Vagina (tissue), 2 donors: ENCODE measurements at places on chromosomes 11 and 22. TPM values are rescaled to one million over a fixed set of nuclear protein-coding genes. Genes with fewer than 3 reads are reported as not detected.

MMP8 gene
- not detected for total RNA-seq

DNA sequence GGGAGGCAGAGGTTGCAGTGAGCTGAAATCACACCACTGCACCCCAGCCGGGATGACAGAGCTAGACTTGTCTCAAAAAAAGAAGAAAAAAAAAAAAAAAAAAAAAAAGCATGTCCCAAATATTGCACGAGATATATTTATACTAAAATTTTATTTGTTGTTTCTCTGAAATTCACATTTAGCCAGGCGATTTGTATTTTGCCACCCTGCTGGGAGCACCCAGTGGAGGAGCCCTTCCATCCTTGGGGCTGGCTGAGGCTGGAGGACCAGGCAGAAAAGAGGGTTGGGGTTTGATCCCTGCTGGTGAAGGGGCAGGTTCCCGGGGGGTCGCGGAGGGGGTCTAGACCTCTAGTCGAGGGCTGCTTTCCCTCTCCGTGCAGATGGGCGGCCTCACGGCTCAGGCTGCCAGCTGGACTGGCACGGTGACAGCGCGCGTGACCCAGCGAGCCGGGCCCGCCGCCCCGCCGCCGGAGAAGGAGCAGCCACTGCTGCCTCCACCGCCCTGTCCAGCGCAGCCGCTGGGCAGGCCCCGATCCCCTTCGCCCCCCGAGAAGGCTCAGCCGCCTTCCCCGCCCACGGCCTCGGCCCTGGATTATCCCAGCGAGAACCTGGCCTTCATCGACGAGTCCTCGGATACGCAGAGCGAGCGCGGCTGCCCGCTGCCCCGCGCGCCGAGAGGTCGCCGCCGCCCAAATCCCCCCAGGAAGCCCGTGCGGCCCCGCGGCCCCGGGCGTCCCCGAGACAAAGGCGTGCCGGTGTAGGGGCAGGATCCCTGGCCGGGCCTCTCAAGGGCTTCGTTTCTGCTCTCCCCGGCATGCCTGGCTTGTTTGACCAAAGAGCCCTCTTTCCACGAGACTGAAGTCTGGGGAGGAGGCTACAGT lies 952 bp upstream of the CATSPERZ start:
- DNase-seq = no peak

DNA sequence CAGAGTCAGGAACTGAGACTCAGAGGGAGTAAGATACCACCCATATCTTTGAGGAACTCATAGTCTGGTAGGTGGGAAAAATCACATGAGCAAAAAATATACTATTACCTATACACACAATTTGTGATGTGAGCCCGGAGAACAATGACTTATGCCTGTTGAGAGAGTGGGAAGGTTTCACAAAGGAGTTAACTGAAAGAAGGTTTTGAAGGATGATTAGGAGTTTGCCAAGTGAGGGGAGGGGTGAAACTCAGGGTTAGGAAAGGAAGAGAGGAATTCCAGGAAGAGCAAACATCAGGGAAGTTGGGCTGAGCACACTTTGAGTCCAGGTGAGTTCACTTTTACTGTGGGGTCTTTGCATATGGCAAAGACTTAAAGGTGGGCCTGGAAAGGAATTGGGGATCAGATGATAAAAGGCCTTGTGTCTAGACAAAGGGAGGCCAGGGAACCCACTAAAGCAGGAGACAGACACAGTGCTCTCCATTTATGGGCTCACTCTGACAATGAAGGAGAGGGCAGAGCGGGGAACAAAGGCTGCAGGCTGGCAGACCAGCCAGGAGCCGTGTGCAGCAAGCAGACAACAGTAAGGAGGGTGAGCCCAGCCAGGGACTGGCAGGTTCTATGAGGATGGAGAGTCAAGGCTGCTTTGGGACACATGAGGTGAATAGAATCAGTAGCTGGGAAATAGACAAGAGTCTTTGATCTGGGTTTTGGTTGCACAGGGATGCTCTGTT lies 33.1 kb downstream of the TSPAN18 start:
- DNase-seq = no peak

GRCh38 chr11:66281776-66282467 lies 3.9 kb downstream of the CNIH2 start:
- DNase-seq = no peak

CCDC88B gene
- total RNA-seq = 7.9 TPM

DNA sequence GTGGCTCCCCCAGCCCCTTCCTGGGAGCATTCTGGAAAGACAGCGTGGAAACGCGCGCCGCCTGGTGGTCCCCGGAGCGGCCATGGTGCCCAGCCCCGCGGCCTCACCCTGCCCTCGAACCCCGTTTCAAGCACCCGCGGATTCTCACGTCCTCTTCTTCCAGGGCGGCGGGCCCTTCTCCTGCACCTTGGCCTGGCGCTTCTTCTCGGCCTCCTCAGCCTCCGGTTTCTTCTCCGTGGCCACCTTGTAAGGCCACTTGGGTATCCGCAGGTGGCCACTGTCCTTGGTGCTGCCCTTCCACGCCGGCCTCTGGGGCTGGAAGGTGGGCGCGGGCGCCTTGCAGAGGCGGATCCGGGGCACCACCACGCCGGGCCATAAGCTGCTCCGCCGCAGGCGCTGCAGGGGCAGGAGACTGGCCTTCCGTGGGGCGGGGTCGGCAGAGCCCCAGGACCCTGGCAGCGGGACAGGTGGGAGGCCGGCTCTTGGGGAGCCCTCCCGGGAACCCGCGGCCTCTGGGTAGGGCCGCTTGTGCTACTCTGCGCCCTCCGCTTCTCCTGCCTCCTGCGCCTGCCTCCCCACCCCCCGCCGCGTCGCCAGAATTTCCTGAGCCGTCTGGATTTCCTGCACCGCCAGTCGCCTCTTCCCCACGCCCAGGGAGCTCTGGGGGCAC lies 83.4 kb downstream of the TRIM51G start:
- peak; percentile 67 for DNase-seq

- DNase-seq = no peak
These were observed 113.5 kb downstream of the SHANK2 start for GRCh38 chr11:71138737-71139425.

CCND1 gene
- total RNA-seq = 112 TPM

GALR3 gene
- not detected for total RNA-seq

GGTLC2 gene
- not detected for total RNA-seq

- DNase-seq = no peak
These were observed at the start of gene CDKN1C for GRCh38 chr11:2885678-2886081. Gene CDKN1C, minus strand, starts transcription at chr11:2885775. Its CDS starts 319 bp downstream, at chr11:2885456.

DNA sequence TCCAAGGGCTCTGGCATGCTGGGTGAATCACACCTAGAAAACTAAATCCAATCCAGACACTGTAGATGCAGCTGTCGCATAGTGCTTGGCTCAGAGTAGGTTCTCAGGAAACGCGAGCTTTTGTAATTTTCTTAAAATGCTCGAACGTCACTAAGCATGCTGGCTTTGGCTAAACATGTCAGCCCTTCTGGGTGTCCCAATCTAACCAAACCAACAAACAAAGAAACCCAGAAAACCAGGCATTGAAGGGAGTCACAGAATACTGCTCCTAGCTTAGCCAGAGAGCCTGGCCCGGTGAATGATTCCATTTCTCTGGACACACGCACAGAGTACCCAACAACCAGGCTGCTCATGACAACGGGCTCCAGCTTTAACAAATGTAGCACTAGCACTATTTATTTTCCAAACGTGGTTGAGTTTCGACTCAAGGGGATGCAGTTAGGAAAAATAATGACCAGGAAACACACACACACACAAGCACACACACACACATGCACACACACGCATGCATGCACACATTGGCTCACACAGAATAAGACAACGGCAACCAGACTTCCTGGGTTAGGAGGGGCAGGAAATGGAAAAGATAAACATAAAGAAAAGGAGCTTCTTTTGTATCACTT lies 492.6 kb downstream of the MIAT start:
- no peak for DNase-seq

DNA sequence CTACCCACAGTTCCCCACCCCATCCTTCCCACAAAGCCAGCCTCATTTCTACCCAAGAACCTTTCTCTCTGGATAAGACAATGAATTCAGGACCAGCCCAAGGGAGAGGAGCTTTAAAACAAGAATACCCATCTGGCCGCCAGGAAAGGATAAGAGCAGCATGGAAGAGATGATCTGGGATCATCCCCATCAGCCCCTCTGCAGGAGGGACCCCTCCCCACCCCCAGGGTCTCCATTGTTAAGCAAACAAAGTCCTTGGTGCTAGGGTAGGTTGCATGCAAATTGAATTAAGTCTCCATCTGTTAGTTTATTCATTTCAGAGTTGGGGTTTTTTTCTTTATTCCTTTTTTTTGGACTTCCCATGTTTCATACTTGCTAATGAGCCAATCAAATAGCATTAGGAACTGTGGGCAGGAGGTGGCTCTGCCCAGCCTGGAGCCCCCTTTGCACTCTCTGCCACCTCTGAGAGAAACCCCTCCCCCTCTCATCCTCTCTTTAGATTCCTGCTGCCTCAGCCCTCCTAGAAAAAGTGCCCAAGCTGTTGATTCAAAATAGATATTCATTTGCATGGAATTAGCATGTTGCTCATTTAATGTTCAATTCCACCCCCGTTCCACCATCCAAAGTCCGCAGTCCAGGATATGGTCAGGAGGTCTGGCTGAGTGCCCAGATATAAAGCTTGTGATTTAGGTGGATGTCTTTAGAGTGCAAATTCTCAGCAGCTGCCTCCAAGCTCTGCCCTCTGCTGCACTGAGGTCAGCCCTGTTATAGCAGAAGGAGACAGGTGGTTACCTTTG lies 138.5 kb upstream of the NCAM1 start:
- no peak for DNase-seq

DNA sequence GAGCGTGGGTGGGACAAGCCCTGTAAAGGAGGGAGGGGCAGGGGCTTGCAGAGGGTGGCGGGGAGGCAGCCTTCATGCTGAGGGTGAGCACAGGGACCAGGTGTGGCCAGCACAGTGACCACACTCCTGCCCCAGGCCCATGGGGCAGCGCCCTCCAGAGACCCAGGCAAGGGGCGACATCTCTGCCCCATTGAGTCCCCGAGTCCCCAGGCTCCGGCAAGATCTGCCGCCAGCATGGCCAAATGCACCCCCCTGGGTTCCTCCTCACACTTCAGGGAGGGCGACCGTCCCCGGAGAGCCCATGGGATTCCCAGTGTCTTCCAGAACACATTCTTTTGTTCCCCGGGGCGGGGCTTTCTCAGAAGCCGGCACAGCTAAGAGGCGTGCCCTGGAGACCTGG lies 362.5 kb downstream of the TBC1D22A start:
- DNase-seq = no peak

DNA sequence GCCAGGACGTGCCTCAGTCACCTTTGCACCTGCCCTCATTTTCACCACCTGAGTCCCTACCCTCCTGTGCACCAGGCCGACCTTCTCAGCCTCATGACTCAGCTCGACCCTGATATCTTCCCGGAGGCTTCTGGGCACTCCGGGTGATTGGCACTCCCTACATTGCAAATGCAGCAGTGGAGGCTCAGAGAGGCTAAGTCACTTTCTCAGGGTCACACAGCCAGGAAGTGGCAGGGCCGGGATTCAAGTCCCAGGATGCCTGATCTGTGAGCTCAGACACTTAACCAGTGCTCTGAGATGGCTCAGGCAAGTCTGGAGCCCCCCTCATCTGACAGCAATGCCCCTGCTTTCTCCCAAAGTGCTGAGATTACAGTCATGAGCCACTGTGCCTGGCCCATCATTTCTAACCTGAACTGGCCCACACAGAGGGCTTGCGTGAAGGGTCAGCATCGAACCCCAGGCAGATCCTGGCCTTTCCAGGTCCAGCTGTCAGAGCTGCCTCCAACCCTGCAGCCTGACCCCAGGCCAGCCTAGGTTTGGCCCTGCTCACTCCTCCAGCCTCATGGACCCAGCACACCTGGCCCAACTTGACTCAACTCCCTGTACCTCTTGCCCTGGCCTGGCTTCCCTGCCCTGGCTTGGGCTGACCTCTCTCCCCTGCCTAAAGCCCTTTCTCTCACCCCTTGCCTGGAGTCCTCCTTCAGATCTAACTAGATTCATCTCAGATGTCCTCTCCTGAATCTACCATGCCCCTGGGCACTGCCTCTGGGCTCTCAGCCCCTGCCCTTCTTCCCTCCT lies 40.7 kb upstream of the RTL6 start:
- no peak for DNase-seq

DNA sequence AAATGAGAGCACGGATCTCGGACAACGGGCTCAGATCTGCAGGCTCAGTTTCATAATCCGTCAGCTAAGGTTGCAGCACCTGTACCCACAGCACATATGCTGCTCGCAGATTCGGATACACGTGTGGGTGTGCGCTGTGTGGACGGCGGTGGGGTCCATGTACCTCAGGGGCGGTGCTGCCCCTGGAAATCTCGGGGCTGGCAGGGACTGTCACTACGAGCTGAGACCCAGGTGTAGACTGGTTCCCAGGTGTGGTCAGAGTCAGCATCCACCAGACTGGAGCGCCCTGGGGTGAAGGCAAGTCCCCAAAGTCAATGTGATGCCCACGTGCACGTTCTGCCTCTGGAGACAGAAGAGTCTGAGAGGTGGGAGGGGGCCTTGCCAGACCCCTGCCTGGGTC lies 989.3 kb downstream of the BRD1 start:
- no peak for DNase-seq

- no peak for DNase-seq
These were observed 17.7 kb downstream of the BSX start for GRCh38 chr11:122963961-122964360.

SMTNL1 gene
- total RNA-seq = not detected

DNA sequence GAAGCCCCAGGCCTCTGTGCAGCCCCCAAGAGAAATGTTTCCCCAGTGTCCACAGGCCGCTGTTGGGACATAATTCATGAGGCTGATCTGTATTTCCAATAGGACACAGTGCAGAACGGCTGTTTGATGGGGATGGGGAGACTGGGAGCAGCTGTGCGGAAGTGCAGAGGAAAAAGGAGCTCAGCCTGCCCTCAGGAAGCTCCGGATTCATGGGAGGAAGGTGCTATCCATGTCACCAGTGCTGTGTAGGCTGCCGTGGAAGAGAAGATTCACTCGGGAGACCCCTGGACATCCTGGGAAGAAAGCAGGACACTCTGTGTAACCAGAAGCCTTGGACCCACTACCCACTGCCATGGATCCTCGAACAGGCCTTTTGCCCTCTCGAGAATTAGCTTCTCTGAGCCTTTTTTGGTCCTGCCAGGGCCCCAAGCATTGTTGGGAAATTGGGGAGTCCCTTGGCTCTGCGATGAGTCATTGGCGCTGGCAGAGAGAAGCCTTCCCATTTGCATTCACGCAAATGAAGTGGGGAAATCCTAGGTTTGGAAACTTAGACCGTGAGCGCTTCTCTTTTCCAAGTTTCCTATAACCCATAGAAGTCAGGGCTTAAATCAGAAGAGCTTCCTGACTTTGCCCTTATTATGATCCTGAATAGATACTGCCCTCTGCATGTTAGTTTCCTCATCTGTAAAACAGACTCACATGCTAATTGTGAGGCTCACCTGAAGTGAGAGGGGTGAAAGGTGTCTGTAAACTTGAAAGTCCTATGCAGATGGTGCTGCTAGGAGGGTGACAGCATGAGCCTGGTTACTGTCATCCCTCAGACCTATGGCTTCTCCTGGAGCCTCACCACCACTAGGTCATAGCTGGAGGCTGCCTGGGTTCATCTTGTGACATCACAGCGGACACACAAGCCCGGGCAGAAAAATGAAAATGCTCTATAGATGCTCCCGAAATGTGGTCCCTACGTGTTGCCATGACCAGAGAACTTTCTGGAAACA lies 229.2 kb upstream of the B3GAT1 start:
- no peak for DNase-seq

- DNase-seq = no peak
These were observed at the start of the genes C11orf71 and RBM7 for GRCh38 chr11:114400216-114400914. Gene C11orf71, minus strand, starts transcription at chr11:114400511. Its CDS starts 180 bp downstream, at chr11:114400331. Gene RBM7, plus strand, starts transcription at chr11:114400666. Its CDS starts 6 bp downstream, at chr11:114400672.
